ENCODE measurements at places on chromosomes 1 and 21.

DNA sequence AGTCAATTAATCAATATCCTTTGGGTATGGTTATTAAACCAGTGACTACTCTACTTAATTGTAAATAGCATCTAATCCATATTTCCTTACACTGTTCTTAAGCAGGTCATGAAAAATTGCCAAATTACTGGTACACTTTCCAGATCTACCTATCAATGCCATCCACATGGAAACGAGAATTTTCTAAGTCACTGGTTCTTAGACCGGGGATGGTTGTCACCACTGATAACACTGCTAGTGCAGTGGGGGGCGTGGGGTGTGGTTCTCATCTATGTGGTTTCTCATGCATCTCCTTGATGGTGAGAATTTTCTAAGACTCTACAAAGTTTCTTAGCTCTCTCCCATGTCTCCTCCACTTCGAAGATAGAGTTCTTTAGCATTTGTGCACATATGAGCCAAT is 63.7 kb upstream of the COG2 start:
- no peak for DNase-seq

- DNase-seq, result no peak
Observed at GRCh38 chr1:22414244-22414751, 37.4 kb upstream of the ZBTB40 start.

GRCh38 chr1:169697755-169698154 is 13.7 kb downstream of the SELL start:
- no peak for DNase-seq

DNA sequence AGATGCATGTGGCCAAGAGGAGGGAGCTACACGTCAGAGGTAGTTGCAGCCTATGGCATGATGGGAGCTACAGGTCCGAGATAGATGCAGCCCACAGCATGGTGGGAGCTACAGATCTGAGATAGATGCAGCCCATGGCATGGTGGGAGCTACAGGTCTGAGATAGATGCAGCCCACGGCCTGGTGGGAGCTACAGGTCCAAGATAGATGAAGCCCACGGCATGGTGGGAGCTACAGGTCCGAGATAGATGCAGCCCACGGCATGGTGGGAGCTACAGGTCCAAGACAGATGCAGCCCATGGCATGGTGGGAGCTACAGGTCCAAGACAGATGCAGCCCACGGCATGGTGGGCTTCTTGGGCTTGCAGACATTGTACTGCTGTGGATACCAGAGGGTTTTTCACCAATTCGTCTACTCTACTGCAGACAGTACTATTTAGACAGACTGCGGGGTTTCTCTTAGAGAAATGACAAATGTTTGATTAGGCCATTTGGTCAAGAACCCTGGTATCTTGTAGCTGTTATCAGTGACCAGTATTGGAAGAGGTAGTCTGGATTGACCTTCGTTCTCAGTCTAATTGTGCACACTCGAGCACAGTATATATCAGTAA is 127.4 kb downstream of the DHRS3 start:
- DNase-seq, result no peak

Data from non-pigmented ciliary epithelial cell (primary cell).